ENCODE measurements at places on chromosomes 3 and 15. TPM values are rescaled to one million over a fixed set of nuclear protein-coding genes. Genes with fewer than 3 reads are reported as not detected.

Gene IL20RB
- total RNA-seq, result 0.92 TPM

Gene PIGBOS1
- 8.5 TPM for total RNA-seq

Gene NEDD4
- 8.8 TPM for total RNA-seq

Gene MAGI1
- total RNA-seq, result 108 TPM

Gene GOLGA8G
- not detected for total RNA-seq

Gene TICRR
- 2.8 TPM for total RNA-seq

Gene CPLX3
- 0.92 TPM for total RNA-seq

Gene P2RY1
- 63.9 TPM for total RNA-seq

Gene FES
- 6.0 TPM for total RNA-seq

Gene SLC6A11
- total RNA-seq, result 108 TPM
